ENCODE measurements at places on chromosomes 1 and 21.

DNA sequence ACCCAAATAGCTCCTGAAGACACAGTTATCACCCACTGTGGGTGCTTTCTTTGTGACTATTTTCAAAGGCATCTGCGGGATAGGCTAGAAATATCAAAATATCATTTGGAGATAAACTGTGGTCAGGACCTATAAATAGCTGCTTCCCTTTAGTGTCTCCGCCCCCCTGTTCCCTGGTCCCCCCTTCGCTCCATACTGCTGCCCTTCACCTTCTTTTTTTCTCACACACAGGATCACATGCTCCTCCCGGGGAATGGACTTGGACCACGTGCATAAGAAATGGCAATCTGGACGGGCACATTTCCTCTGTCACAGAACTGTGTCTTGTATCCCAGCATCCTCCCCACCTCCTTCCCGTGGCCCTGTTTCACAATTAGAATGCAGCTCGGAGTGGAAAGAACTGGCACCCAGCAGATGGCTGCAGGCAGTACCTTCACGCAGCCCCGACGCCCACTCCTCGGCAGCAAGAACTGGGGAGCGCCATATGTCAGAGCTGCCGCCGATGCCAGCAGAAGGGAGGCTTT lies 68.8 kb upstream of the SSX2IP start:
- no peak for DNase-seq

DNA sequence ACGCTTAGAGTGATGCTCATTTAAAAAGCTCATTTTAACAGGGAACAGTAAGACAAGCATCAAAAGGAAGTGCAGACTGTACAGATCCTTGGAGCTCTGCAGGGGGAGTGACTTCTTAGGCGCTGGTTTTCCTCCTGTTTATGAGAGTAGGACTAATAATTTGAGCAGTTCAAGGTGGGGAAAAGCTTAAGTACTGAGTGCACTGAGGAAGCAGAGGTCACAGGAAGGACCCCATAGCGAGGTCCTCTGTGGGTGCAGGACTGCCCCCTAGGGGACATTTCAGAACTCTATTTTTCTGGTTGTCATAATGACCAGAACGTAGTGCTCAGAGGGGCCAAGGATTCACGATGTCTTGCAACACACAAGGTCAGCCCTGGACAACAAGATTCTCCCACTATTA lies 112.1 kb downstream of the HLCS start:
- peak; percentile 73 for DNase-seq

- DNase-seq = no peak
These were observed 62.5 kb downstream of the GATAD2B start for GRCh38 chr1:153860285-153860684.

GRCh38 chr1:89361681-89362080 lies 2.2 kb upstream of the GBP6 start:
- DNase-seq = no peak

DNA sequence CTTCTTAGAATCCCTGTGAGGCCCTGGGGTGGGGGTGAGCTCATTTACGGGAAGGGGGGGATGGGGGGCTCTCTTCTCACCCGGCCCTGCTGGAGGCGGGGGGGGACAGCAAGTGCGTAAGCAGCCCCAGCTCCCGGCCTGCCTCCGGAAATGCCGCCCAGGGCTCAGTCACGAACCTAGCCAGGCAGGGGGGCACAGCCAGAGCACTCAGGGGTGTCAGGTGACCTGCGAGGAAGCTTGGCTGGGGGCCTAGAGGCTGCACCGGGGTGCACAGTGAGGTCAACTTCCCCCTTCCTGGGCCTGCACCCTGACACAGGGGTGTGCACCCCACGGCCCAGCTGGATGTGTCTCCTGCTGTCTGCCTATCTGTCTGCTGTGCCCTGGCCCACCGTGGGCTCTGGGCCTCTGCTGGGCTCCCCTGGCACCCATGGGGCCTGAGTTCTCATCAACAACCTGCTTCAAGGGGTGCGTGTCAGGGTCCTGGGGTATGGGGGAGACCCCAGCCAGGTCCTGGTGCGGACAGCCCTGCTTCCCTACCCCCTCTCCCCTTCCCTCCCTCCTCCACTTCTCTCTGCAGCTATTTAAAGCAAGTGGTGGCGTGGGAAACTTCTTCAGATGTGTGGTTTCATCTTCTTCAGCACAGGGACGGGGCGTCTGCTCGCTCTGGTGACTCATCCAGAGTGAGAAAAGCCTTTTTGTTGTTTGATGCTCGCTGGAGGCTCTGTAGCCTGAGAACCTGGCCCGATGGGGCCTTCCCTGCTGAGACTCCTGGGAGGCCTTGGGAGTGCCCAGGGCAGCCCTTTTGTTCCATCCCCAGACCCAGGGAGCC lies 92.5 kb upstream of the RUNX3 start:
- DNase-seq = peak; percentile 57

DNA sequence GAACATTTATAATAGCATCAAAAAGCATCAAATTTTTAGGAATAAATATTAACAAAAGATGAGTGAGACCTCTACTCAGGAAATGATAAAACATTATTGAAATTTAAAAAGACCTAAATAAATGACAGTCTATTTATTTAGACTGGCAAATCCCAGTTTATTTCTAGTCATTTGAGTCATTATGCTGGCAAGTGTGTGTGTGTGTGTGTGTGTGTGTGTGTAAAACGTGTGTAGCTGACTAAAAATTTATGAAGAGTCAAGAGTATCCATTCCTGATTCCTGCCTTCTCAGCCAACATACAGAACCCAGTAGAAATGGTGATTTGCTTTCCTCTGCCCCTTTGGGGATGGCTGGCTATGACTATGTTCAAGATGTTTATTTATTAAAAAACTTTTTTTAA lies 46.2 kb downstream of the OSBPL9 start:
- DNase-seq = no peak

- no peak for DNase-seq
These were observed 51.6 kb downstream of the ZMYM4 start for GRCh38 chr1:35319988-35320713.

- no peak for DNase-seq
These were observed 13.2 kb downstream of the CAPZB start for GRCh38 chr1:19472174-19472573.

DNA sequence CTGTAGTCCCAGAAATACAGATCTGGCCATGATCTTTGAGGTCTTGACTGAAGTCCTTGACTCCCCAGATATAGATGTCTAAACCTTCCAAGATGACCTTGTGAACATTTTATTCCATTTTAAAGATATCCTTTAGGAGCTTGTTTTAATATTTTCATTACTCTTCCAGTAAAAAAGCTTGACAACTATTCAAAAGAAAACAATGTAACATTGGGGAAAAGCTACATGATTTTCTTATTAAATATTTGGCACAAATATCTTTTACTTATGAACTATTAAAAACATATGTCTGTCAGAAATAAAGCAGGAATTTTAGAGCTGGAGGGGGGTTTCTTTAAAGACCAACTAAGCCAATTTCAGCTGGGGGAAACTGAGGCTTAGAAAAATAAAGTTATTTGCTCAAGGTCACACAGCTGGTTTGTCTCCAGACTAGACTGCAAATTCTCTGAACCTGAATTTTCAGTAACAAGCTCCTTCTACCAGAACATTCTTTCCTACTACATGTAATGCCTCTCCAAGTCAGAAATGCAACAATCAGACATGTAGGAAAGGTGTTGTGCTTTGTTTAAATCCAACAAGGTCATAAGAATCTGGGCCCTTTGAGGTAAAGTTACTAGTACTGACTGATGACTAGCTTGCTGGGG lies 67.0 kb upstream of the PTCH2 start:
- no peak for DNase-seq

DNA sequence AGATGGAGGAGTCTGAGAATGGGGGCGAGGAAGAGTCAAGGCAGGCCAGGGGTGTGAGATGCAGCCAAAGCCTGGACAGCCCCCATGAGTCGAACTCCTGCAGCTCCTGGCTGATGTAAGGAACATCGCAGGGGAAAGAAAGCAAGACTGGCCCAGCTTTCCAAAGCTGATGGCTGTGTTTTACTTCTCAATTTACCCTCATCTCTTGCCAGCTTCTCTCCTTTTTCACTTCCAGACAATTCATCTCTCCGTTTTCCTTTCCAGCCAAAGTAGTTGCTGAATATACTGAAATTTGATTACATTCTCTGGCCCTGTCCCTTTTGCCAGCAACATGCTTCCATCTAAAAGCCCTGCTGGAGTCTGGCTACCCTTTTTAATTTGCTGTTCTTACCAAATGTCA lies 40.0 kb upstream of the UBE2U start:
- DNase-seq = no peak

- DNase-seq = no peak
These were observed 147.2 kb upstream of the JUN start for GRCh38 chr1:58931024-58931423.

GRCh38 chr1:189563784-189564183 lies 913.9 kb downstream of the BRINP3 start:
- no peak for DNase-seq

DNA sequence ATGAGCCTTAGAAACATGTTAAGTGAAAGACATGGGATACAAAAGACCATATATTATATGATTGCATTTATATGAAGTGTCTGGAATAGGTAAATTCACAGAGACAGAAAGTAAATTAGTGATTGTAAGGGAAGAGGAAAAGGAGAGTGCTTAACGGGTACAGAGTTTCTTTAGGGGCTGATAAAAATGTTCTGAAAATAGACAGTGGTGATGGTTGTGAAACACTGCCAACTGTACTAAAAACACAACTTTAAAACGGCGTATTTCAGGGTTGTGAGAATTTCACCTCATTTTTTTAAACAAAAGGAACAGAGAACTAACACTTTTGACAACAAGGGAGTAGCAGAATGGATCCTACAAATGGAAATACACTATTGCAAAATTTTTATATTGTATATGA lies 13.4 kb downstream of the COP1 start:
- DNase-seq = no peak

DNA sequence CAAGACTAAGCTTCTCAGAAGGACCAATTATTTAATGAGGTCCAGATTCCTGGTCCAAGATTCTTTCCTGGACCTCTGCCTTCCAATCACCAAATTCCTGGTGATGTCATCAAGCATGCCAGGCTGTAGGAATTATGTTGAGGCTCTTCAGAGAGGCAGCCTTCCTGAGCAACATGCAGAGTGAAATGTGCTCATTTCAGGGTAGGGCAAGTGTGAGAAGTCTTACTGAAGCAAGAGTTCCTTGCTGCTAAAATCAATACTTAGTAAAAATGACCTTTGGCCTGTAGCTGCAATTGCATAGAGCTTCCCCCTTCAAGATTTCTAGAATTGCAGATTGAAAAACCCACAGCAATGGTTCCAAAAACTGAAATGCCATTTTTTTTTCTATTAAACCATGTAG lies 31.7 kb upstream of the BCAR3 start:
- DNase-seq = no peak

GRCh38 chr1:218339267-218339831 lies 5.8 kb upstream of the TGFB2 start:
- DNase-seq = no peak

DNA sequence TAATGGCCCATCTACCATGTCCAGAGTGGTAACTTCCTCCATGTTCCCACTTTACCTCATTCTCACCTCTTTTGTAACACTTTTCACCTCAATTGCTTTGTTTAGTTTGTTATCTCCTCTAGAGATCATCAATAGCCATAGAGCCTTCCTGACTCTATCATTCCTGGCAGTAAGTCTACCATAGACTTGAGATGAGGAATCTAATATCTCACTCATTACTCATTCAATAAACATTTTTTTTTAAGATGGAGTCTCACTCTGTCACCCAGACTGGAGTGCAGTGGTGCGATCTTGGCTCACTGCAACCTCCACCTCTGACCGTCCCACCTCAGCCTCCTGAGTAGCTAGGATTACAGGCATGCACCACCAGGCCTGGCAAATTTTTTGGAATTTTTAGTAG lies 7.1 kb downstream of the NMNAT2 start:
- DNase-seq = no peak

- DNase-seq = no peak
These were observed 207.2 kb upstream of the C1orf87 start for GRCh38 chr1:60280819-60281218.

- no peak for DNase-seq
These were observed 12.2 kb upstream of the CCDC27 start for GRCh38 chr1:3740042-3740441.

GRCh38 chr1:98459486-98459870 lies 202.0 kb upstream of the SNX7 start:
- no peak for DNase-seq

DNA sequence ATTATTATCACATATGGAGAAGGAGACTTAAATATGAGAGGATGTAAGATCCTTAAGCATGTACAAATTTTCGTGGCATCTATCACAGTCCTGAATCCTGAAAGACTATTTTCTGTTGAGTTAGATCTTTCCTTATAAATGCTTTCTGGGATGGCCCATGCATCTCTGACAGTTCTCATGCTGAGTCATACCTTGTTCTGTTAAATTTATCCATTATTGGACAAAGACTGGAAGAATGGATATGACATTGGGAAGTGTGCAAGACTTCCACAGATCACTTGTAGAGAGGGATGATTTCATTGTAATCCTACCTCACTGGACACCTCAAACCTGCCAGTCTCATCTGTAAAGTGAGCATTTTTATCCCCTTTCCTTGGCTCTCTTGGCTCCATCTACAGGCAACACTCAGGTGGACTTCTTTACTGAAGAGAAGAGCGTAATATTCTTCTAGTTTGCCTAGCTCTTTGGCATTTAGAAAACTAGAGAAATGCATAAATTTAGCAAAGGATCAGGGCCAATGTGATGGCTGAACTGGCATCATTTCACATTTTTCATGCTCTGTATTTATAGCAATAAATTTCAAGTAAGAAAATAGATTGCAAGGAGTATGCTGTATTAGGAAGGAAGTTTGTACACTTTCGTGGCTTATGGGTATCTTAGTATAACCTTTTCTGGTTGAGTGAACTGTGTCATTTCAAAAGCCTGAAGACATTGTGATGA lies 128.2 kb downstream of the NFIA start:
- DNase-seq = no peak

GRCh38 chr1:83033682-83034081 lies 965.2 kb downstream of the TTLL7 start:
- DNase-seq = no peak

DNA sequence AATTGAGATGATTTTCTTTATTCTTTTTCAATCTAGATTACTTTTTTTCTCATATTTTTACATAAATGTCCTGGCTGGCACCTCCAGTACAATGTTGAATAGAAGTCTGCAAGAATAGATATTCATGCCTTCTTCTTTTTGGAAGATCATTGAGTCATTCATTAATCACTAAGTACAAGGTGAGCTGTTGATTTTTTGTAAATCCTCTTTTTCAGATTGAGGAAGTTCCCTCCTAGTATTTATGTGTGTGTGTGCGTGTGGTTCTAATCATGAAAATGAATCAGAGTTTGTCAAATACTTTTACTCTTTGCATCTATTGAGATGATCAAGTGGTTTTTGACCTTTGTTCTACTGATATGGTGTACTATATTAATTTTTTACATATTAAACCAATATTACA lies 859.3 kb downstream of the KCNT2 start:
- DNase-seq = no peak

GRCh38 chr1:202112859-202113689 lies 9.6 kb upstream of the GPR37L1 start:
- peak; percentile 33 for DNase-seq

GRCh38 chr1:160169553-160170399 lies 18.4 kb downstream of the ATP1A4 start:
- DNase-seq = peak; percentile 83

GRCh38 chr1:104765085-104765484 lies 1015.4 kb downstream of the AMY1C start:
- no peak for DNase-seq

GRCh38 chr1:212106286-212106792 lies 70.8 kb downstream of the DTL start:
- DNase-seq = no peak
